ENCODE measurements at places on chromosomes 7 and 10. TPM values are rescaled to one million over a fixed set of nuclear protein-coding genes. Genes with fewer than 3 reads are reported as not detected.

DNA sequence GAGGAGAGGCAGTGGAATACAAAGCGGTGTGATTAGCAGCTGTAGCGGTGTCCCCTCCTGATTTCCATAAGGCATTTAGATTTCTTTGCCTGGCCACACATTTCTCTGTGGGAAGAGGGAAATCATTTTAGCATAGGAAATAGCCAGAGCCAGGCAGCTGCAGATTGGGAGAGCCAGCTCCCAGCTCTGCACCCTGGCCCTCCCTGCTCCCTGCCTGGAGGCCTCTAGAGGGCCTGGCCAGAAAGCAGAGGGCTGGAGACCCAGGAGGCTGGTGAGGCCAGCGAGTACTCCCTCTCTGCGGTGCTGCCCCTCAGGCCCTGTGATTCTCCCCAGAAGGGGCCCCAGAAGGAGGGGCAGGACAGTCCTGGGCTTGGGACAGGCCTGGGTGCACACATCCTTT, 85.7 kb downstream of the C10orf105 start:
- DNase-seq, result no peak

GRCh38 chr10:19853831-19854230, 37.6 kb downstream of the PLXDC2 start:
- no peak for DNase-seq

DNA sequence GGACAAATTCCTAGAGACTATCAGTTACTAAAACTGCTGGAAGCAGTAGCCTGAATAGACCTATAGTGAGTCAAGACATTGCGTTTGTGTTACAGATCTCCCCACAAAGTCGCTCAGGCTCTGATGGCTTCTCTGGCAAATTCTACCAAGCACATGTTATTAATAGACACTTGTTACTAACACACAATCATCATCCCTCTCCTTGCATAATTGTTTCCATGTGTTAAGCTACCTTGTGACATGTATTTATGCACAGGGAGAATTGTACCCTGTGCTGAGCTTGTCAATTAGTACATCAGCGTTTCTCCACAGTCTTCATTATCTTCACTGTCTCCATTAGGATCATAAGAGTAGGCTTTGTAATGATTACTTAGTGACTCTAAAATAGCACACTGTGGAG, 31.2 kb downstream of the DYNC2I1 start:
- peak; percentile 19 for DNase-seq

DNA sequence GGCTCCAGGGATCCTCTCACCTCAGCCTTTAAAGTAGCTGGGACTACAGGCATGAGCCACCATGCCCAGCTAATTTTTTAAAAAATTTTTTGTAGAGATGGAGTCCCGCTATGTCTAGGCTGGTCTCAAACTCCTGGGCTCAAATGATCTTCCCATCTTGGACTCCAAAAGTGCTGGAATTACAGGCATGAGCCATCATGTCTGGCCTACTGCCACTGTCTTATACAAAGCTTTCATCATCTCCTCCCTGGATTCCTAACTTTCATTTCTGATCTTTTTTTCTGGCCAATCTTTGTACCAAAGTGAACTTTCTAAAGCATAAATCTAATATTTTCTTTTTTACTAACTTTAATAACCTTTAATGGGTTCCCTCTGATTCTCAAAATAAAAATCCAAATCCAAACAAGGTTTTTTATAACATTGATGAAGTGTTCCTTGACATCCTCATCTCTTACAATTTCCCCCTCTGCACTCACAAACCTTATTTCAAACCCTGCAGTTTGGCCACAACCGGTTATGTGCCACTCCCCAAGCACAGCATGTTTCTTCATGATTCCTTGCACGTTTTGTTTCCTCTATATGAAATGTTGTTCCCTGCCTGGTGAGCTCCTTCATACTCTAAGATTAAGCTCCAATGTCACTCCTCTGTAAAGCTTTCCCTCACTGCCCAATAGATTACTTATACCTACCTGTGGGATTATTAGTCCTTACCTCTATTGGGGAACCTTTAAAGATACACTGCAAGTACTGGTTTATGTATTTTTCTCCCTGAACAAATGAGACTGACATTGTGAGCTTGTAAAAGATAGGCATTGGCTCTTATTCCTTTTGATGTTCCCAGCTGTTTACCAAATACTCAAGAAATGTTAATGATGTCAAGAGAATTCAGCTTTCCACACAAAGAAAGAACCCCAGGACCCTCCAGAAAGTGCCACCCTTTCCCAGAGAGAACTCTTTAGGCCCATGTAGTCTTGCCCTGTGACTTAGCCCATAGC, 101.7 kb downstream of the HOXA1 start:
- no peak for DNase-seq

GRCh38 chr10:60417901-60418300, 28.2 kb upstream of the ANK3 start:
- DNase-seq, result no peak

DNA sequence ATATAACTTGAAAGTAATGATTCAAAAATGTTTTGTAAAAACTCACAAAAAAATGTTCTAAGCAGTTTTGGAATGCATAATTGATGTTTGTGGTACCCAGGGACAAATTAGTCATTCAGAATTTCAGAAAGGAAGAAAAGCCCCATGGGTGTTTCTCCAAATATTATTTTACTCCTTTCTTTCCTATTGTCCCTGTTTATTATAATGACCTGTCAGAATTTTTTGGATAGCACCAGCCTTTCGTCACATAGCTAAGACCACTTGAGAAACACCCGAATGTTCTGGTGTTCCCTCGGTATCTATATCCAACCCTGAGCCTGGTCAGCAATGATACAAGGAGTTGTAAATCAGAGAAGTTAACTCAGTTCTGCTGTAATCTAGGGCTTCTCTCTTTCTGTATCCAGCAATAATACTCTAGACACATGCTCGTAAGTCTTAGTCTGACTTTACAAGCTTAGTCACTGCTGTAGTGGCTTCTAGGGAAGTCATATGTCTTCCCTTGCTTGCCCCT, 64.8 kb upstream of the MEOX2 start:
- DNase-seq, result peak; percentile 32

DNA sequence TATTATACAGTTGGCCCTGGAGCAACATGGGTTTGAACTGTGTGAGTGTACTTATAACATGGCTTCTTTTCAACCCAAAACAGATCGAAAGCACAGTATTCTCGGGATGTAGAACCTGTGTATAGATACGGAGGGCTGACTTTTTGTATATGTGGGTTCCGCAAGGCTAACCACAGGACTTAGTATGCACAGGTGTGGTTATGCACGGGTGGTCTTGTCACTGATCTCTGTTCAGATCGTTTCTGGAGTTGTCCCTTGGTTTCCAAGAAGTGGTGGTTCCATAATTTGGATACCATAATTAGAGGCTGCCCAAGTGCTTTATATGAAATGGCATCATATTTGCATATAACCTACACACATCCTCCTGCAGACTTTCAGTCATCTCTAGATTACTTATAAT, 10.9 kb upstream of the BHLHA15 start:
- no peak for DNase-seq

DNA sequence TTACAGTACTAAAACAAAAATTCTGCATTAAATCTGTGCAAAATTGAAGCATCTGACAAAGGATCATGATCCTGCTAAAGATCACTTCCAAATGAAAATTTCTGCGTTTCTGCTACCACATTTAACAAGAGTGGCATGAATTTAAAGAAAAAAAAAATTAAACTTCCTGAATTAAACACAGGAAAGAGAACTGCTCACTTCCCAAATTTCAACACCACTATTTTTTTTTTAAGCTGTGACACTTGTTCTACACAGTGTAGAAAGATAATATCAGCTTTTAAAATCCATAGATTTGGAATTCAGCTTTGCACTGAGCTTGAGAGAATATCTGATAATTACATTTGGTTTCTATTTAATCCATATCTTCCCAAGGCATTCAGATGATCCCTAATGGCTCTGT, 73.6 kb downstream of the EPC1 start:
- no peak for DNase-seq

GRCh38 chr7:79046061-79046460, 407.4 kb downstream of the MAGI2 start:
- DNase-seq, result no peak

GRCh38 chr7:12054830-12055229, 156.3 kb upstream of the TMEM106B start:
- no peak for DNase-seq

GRCh38 chr7:44388089-44388970, 62.9 kb upstream of the CAMK2B start:
- no peak for DNase-seq

DNA sequence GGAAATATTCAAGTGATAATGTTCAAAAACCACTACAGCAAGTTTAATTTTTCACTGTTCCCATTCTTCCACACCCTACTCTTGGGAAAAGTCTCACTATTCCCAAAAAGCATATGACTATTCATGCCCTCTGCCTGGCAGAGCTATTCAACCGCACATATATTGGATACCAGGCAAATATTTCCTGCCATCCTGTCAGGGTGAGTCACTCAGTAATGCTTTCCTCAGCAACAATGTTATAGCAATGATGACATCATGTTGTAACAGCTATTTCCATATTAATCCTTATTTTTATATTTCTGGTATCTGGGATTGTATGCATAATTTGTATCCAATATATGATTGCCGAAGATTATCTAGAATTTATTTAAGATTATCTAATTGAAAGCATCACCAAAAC, 114.0 kb upstream of the PLXDC2 start:
- DNase-seq, result no peak

GRCh38 chr7:72467237-72467636, 55.1 kb upstream of the CALN1 start:
- DNase-seq, result no peak

DNA sequence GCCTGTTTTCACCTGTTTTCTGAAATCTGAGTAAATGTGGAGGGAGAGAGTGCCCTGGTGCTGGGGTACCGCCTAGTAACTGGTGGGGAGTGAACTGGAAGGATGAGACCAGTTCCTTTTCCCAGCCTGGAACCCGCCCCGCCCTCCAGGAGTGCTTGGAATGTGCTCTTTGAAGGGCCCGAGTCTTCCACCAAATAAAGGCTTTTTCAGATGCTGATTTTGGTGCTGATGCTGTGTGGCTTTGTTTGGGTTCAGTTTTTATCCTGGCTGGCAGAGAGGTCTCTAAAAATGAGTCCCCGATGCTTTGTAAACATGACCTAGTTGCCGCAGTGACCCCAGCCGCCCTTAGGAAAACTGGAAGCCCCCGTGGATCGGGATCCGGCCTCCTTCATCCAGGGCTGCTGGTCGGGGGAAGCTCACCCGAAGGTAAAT, 25.9 kb downstream of the FOXK1 start:
- DNase-seq, result no peak

GRCh38 chr7:87878208-87878735, 2.0 kb downstream of the DBF4 start:
- no peak for DNase-seq

GRCh38 chr10:11863353-11864109, 40.4 kb downstream of the PROSER2 start:
- DNase-seq, result no peak

DNA sequence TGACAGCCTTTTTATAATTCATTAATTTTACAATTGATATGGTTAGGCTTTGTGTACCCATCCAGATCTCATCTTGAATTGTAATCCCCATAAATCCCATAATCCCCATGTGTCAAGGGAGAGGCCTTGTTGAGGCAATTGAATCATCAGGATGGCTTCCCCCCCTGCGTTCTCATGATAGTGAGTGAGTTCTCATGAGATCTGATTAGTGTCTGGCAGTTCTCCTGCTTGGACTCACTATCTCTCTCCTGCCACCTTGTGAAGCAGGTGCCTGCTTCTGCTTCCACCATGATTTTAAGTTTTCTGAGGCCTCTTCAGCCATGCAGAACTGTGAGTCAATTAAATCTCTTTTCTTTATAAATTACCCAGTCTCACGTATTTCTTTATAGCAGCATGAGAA, 165.7 kb upstream of the GNAI1 start:
- DNase-seq, result no peak

DNA sequence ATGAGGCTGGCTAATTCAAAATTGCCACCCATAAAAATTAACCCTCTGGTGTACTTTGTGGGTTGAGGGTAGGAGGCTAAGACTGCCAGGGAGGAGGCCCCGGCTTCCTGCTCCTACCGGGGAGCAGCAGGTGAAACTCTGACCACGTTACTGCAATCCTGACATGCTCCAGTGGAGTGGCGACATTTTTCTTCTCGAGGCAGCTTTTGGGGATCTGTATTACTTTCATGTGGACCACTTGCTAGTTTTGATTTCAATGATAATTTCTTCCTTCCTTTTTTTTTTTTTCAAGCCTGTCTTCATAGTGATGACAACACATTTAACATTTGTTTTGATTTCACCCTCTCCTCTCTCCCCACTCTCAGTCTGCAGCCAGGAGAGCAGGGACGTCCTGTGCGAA, 14.6 kb downstream of the GATA3 start:
- no peak for DNase-seq

DNA sequence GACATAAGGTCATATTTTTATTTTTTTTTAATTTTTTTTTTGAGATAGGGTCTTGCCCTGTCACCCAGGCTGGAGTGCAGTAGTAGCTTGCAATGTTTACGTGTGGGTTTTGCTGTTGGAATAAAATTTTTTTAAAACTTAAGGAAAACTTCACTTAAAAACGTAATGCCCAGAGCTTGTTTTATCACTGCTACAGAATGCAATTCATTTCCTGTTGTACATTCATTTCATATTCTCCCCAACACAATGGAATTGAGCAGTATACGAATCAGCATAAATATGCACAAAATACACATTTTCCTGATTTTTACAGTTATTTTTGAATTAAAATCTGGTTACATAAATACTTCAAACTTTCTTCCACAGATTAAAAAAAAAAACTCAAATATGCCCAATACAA, 40.3 kb downstream of the RSU1 start:
- DNase-seq, result no peak

GRCh38 chr7:79868010-79868409, 266.6 kb upstream of the GNAI1 start:
- no peak for DNase-seq

DNA sequence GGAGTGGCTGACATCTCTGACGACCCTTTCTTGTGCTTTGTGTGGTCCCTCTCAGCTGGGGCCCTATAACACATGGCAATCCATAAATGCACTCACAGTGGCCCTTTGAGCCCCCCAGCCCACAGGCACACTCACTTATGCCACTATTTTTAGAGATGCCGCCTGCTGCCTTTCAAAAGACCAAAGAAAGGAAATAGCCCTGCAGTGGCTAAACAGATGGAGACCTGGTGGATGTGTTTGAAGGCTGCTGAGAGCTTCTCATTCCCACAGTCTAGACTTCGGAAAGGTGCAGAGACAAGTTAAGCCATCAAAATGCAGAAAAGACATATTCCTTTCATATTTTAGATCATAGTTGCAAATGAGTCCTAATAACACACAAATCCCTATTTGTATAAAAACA, 42.0 kb upstream of the PDZD8 start:
- DNase-seq, result no peak

DNA sequence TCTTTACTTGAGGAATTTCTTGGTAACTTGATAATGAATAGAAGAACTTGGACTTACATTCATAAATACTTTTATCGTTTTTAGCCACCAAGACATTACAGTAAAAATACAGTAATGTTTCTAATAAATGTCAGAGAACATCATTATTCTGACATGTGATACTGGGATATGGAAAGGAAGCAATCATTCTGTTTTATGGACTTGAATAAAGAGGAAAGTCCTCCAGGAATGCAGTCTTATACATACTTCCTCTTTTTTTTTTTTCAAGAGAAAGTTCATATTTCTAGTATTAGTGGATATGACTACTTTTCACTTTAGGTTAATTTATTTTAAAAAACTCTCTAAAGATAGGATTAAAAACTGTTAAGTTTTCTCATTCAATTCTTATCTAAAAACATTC, 220.0 kb upstream of the SEMA3C start:
- no peak for DNase-seq

AKR1C4 gene
- not detected for polyA plus RNA-seq

CNTNAP2 gene
- not detected for polyA plus RNA-seq

BUB3 gene
- polyA plus RNA-seq, result 193 TPM

KLF14 gene
- not detected for polyA plus RNA-seq

FOXP2 gene
- polyA plus RNA-seq, result 0.66 TPM

HABP2 gene
- polyA plus RNA-seq, result not detected

PDCD4 gene
- polyA plus RNA-seq, result 22.0 TPM
